ENCODE measurements at places on chromosomes 4 and X.

DNA sequence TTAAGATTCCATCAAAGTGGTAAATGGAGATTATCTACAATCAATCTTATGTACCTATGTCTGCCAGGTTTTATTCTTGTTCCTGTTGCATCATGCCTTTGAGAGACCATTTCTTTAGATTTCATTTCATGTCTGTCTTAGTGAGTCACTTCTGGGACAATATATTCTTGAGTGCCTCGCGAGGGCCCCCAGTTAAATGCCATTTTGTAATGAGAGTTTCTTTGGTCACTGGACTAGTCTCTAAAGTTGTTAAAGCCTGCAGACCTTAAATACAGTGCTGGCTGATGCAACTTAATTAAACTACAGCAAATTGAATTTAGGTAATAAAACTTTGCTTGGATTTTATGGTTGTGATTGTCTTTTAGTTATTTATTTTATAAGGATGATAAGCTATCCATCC, 87.2 kb upstream of the PITX2 start:
- no peak for DNase-seq

- DNase-seq = no peak
These were observed 25.4 kb downstream of the TMSB4X start for GRCh38 chrX:13000301-13000811.

- no peak for DNase-seq
These were observed 80.4 kb upstream of the GPC4 start for GRCh38 chrX:133495464-133496391.

GRCh38 chr4:13865871-13866669, 238.5 kb upstream of the BOD1L1 start:
- DNase-seq = no peak

- no peak for DNase-seq
These were observed 106.5 kb downstream of the ATP11C start for GRCh38 chrX:139826065-139827044.

- no peak for DNase-seq
These were observed 4.2 kb upstream of the PDHA2 start for GRCh38 chr4:95835672-95836071.

- DNase-seq = no peak
These were observed 87.5 kb downstream of the EVC start for GRCh38 chr4:5798462-5798861.

GRCh38 chr4:126583509-126583908, 1049.2 kb upstream of the INTU start:
- DNase-seq = no peak

DNA sequence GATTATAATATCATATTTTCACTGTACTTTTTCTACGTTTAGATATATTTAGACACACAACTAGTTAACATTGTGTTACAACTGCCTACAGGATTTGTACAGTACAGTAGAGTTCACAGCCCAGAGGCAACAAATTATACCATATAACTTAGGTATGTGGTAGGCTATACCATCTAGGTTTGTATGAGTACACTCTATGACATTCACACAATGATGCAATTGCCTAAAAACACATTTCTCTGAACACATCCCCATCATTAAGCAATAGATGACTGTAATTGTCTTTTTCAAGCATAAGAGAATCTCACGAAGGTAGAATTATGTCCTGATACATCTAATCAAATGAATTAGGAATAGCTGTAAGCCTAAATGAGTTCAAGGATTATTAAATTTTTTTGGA, 12.3 kb upstream of the TIGD2 start:
- peak; percentile 11 for DNase-seq

GRCh38 chr4:81562093-81562492, 90.4 kb upstream of the RASGEF1B start:
- DNase-seq = no peak

DNA sequence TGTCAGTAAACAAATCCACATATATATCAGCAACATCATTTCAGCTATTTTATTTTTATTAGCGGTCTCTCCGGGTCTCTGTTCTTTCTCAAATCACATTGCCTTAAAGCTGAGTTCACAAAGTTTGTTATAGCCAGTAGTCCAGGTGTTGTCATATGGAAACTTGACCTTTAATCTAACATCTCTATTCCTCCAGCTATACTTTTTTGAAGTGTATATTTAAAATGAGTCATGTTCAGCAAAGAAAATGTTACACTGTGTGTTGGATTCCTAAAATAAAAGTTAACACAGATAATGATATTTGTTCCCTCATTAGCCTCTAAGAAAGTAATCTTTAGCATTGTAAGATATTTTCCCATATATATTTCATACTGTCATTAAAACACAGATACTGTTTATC, 63.6 kb downstream of the SMARCAD1 start:
- DNase-seq = no peak

DNA sequence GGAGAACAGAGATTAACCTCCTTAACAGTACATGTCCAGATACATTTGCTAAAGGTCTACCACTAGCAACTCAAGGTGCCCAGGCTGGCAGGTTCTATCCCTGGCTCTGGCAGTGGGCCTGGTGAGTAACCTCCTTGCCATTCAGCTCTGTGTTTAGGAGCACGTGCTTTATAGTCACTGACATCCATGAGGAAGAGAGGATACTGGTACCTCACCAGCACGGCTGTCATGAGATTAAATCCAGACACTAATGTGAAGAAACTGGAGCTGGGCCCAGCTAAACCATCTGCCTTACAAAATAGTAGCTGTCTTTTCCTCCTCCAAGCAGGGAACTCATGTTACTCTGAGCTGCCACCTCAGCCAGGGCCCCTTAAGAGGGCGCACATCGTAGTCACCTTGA, 45.3 kb downstream of the GPRASP3 start:
- no peak for DNase-seq

GRCh38 chr4:69484011-69484410, 11.7 kb downstream of the UGT2B4 start:
- no peak for DNase-seq

- no peak for DNase-seq
These were observed 132.6 kb downstream of the AKAP4 start for GRCh38 chrX:50068285-50068563.

DNA sequence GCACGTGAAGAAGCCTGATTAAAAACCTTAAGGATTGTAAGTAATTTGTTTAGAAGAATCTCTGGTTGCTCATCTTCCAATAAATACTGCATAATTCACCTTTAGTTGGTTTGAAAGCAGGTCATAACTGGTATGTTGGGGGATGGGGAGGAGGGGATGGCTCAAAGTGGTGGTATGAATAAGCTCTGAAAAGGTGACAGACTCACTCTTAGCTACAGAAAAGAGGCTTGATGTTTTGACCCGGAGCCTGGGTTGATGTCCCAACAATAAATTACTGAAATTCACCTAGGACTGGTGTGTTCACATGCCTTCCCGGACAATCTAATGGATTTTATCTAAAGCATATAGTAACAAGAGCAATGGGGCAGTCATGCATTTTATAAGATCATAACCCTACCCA, 131.9 kb upstream of the TBC1D9 start:
- no peak for DNase-seq

DNA sequence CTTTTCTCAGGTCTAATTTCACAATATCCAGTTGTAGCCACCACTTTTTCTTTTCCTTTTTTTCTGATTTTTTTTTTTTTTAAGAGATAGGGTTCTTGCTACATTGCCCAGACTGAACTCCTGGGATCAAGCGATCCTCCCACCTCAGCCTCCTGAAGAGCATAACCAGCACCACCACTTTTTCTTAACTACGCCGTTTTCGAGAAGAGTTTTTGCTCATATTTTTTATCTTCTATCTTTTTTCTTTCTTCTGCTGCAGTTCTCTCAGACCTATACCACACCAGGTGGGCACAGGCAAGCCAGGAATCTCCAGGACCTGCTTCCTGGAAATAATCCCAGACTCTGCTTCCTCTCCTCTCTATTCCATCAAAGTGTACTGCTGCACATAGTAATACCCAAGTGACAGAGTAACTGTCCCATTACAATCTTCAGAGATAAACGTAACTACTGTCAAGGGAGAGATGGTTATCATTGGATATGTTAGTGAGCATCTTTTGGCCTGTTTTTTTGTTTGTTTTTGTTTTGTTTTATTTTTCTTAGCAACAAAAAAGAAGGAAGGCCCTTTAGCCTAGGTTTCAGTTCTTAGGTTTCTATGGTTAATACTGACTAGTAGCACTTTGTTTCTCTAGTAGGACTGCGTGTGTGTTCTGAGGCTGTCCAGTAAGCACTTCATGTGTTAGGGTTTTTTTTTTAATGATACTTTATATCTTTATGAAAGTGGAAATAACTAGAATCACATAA, 59.2 kb upstream of the TXK start:
- no peak for DNase-seq

DNA sequence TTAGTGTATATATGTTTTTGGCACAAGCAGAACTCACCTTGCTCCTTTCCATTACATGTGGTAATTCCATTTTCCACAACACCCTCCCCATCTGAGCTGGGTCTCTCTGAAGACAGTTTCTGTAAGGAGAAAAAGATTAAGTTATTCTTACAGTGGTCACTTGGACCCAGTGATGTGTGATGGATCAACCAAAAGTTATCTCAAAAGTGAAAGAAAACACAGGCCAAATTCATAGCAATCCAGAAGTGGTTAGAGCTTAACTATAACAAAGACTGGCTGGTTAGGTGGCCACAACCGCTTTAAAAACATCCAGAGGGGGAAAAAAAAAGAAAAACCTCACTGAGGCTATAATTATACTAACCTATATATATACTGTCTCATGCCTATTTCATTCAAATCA, 123.7 kb downstream of the AFAP1 start:
- DNase-seq = no peak

- DNase-seq = no peak
These were observed 81.8 kb downstream of the FRYL start for GRCh38 chr4:48698029-48698971.
